ENCODE measurements at places on chromosomes 4 and X.

DNA sequence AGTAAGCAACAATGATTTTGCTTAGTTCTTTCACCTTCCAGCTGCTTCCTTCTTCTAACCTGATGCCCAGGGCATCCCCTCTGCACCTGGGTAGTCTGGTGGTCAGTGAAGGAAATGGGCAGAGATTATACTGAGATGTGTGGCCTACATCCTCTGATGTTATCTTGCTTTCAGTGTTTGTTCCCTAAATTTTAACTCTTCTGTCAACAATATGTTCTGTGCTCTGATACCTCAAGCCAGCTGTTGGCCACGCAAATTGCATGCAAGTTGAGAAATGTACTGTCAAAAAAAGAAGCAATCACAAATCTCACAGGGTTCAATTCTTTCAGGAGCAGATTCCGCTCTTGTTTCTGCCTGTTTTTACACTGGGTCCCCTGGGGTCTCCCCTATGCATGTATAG is 73.8 kb downstream of the FBXW7 start:
- DNase-seq: no peak

DNA sequence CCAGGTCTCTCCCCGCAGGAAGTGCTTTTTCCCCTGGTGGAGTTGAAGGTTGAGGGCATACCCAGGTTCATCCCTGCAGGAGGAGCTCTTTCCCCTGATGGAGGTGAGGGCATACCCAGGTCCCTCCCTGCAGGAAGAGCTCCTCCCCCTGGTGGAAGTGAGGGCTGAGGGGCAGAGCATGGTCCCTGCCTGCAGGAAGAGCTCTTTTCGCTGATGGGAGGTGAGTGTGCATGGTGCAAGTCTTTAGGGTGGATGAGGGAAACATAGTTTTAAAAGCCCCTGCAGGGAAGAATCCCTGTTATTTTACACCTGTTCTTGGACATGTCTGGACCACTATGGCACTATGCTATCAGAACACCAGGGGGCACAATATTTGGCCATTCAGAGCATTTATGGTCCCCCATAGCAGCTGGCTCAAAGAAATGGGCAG is 43.7 kb upstream of the PUDP start:
- no peak for DNase-seq

DNA sequence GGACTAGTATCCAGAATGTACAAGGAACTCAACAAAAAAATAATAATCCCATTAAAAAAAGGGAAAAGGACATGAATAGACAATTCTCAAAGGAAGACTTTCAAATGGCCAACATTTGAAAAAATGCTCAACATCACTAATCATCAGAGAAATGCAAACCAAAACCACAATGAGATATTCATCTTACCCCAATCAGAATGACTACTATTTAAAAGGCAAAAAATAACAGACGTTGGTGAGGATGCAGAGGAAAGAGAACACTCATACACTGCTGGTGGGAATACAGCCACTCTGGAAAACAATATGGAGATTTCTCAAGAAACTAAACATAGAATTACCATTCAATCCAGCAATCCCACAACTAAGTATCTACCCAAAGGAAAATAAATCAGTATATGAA is 133.1 kb downstream of the KDR start:
- no peak for DNase-seq

DNA sequence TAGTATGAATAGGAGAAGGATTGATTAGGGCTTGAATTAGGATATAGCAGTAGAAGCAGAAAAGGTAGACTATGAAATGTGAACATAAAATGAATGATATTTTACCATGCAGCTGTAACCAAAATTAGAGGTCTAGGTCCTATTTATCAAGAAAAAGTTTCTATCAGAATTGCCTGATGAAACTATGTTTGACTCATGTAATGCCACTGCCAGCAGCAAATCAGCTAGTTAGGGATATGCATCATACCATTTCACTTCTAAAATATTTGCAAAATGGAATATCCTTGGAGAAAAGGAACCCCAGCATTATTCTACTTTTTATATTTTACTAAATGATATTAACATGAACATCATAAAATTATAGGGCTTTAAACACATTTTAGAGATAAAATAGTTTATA is 188.4 kb downstream of the WDFY3 start:
- DNase-seq: no peak

DNA sequence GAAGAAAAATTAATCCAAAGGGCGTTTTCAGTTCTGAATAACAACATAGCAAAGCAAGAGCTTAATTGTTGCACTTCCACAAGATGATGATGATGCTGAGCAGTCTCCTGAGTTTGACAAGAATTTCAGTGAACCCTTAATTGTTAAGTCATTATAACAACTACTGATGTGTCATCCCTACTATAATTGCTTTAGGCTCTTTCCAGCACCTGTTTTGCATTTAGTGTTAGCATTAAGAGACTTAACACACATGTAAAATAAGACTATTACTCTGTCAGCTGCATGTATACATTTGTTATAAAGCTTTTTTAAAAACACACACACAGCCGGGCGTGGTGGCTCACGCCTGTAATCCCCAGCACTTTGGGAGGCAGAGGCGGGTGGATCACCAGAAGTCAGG is 37.9 kb upstream of the GALNT7 start:
- DNase-seq: no peak

GRCh38 chrX:129495900-129496299 is 27.4 kb downstream of the SMARCA1 start:
- no peak for DNase-seq

DNA sequence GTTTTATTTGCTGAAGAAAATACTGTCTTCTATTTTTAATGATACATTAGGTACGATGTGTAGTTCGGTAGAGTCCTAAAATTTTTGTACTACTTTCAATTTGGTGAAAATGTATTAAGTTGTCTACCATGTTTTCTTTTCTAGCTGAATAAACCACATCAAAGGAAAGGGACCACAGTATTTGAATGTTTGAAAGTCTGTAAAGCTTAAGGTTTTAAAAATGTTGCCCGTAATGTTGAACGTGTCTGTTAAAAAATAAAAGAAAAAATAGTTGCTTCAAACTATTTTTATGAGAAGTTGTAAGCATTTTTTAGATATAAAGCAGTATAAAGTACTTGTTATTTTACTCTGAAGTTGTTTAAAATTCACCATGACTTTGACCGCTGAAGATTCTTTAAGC is 3.2 kb downstream of the CDKN2AIP start:
- DNase-seq: no peak

- DNase-seq: no peak
Observed at GRCh38 chr4:26331380-26331950, 10.7 kb downstream of the RBPJ start.

DNA sequence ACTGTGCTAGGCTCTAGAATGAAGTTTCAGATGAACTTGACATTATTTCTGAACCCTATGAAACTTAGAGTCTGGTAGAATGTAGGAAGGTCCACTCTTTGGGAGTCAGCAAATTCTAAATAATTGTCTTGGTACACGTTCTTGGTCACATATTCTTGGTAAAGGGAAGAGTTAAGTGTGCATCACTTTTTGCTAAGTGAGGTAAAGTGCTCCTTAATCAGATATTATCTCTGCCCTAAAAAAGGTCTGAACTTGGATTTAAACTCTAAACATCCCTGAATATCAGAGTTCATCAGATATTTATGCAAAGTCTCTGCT is 7.2 kb downstream of the OCIAD2 start:
- DNase-seq: no peak

DNA sequence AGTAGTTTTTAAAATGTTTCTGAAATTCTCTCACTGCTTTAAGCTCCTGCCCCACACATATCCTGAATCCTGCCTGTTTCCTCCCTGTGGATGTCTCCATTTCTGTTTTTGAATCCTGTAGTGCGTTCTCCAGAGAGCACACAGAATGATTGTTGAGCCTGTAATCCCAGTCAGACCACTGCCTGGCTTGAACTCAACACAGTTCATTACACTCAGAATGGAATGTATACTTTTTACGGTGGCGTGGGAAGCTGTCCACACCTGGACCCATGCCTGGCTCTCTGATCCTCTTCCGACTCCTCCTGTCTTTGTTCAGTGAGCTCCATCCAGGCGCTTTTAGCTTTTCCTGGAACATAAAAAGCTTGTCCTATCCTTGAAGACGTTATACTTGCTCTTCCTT is 1217.0 kb upstream of the PRKX start:
- DNase-seq: no peak

DNA sequence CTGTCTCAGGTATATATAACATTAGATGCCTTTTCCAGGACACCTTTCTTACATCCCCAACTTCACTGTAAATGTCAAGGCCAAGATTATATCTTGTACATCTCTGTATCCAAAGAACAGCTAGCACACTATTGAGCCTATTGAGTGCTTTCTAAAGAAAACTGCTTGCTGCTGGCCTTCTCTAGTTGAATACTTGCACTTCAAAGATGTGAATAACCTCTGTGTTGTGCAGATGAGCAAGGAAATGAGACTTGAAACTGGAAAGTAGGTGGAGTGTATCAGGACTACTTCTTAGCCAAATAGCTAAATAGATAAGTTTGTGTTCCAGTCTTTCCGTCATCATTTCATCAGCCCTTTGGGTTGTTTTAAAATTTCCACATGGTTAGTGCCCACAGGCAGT is 704.4 kb upstream of the AMOT start:
- DNase-seq: no peak

- no peak for DNase-seq
Observed at GRCh38 chr4:136342666-136343065, 1189.6 kb downstream of the PCDH18 start.

DNA sequence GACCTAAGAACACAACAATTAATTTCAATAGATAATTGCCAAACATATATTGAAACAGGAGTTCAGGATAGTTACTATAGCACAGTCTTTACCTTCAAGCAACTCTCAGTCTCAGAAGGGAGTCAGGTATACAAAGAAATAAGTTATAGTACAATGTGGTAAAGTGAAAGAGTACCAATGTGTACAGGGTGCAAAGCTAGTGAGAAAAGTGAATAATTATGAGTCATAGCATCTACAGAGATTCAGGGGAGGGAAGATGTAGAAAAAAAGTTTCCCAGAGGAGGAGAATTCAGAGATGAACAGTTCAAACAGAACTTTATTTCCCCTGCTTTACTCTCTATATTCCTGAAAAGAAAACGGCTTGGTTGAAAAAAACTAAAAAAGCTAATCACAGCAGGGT is 22.7 kb upstream of the DKK2 start:
- DNase-seq: no peak

GRCh38 chr4:81469781-81470455 is 1.8 kb downstream of the RASGEF1B start:
- DNase-seq: no peak
